ENCODE measurements at places on chromosomes 13 and 19.
A peak's percentile ranks its signal among the peaks of the same experiment; 100 is the strongest.

- DNase-seq = no peak
Measured at GRCh38 chr13:43100667-43101066, 77.3 kb downstream of the DNAJC15 start.

DNA sequence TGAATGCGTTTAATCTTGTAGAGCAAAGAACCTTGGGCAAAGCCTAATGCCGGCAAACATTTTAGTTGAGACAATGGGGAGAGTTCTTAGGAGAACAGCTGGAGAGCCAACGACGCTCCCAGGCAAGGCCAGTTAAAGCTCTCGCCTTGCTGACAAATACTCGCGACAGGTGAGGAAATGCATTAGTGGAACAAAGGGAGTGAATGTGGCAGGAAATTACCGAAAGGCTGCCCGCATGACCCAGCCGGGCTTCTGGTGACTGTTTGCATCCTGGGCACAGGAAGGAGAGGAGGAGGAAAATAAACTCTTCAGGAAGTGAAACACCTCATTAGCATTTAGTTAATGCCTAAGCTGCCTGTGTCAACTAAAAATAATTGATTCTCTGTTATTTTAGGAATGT lies 74.6 kb downstream of the SHISA2 start:
- DNase-seq = peak; percentile 93

DNA sequence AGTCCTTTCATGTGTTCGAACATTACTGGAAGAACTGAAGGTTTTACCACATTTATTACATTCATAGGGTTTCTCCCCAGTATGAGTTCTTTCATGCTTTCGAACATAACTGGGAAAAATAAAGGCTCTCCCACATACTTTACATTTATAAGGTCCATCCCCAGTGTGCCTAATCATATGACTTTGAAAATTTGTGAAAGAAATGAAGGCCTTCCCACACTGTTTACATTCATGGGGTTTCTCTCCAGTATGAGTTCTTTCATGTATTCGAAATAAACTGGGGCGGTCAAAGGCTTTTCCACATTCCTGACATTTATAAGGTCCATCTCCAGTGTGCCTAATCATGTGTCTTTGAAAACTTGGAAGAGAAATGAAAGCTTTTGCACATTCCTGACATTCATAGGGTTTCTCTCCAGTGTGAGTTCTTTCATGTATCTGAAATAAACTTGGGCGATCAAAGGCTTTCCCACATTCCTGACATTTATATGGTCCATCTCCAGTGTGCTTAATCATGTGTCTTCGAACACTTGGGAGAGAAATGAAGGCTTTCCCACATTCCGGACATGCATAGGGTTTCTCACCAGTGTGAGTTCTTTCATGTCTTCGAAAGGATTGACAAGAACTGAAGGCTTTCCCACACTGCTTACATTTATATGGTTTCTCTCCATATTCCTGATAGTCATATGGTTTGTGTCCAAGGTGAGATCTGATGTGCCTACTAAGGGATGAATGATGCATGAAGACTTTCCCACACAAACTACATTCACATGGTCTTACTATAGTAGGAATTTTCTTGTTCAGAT lies 24.0 kb downstream of the ZNF564 start:
- peak; percentile 69 for DNase-seq

- DNase-seq = no peak
Measured at GRCh38 chr13:21078501-21078900, 17.1 kb upstream of the LATS2 start.

DNA sequence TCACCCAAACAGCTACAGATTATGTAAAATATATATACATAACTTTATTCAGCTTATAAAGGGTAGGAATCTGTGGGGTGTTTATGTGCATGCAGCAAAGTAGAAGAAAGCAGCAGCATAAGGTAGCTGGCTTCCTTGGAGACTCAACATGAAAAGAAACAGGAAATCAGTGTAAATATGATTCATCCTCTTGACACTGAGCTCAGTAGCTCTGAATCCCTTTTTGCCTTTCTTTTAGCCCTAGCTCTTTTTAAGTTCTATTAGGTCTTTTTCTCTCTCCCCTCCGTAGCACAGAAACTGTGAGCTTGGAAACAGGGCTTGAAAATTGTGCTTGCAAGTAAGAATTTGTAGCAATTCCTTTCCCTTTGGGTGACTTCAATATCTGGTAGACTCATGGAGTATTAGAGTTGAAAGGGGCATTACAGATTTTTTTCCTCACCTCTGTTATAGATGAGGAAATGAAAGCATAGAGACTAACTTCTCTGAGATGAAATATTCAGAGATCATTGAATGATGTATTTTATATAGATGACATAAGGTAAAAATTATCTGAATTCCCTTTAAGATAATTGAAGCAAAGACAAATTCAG lies 314.4 kb downstream of the PCDH9 start:
- DNase-seq = no peak

DNA sequence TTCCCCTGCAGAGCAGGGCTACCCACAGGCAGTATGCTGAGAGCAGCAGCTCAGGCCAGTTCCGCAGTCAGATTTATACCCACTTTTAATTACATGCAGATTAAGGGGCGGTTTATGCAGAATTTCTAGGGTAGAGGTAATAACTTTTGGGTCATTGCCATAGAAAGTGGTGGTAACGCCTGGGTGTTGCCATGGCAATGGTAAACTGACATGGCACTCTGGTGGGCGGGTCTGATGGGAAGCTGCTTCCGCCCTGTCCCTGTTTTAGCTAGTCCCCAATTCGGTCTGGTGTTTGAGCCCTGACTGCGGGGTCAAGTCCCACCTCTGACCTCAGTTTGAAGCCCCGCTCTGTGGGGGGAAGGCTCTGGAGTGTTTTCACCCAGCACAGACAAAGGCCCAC lies 141.1 kb upstream of the VSTM2B start:
- peak; percentile 41 for DNase-seq

All from GM23338 (cell line).